Stomach (tissue), 19 donors: ENCODE measurements at places on chromosomes 4 and X.

DNA sequence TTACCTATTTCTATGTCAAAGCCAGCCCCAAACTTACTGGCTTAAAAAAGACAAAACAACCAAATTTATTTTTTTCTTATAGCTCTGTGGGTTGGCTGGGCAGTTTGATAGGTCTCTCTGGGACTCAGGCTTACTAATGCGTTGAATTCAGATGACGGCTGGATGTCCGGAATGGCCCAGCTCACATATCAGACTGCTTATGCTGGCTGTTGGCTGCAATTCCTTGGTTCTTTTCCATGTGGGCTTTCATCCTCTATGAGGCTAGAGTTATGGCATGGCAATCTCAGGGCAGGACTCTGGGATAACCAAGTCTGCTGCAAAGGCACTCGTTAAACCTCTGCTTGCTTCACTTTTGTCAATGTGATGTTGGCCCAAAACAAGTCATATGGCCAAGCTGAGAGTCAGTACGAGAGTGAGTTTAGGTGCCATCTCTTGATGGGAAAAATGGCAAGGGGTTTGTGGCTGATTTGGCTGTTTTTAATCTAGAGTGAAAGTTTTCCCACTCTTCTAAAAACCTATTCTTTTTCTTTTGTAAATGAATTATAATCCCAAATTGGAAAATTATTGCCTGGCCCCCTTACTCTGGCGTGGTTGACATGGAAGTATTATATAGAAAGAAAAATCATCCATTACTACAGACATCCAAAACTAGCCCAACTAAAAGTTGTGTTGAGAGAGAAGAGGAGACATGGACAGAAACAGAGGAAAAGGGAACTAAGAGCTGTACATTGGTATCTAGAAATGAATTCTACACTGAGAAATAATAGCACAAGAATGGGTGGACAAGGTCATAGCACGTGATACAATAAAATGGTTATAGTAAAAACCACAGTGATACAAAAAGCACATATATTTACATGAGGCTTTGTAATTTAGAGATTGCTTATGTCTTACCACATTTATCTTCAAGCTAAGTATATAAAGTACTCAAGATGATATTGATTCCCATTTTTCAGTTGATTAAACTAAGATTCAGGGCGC, 6.6 kb downstream of the PRIMPOL start:
- DNase-seq: no peak

DNA sequence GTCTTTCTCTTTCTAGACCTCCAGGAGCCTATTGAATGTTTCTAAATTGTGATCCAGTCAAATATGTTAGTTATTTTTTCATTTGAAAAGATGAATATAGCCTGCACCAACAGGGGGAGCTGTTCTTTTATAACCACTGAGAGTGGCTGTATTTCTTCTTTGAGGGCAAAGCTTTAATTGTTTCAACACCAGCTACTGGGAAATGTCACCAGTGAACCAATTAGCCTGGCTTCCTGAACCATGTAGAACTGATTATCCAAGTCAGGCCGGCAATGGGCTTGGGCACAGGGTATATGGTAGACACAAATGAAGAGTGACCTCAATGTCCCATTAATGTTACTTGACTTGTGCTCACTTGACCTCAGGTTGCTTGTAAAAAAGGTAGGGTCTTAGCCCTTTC, 4.8 kb upstream of the DAPP1 start:
- DNase-seq: peak; percentile 46

GRCh38 chr4:165873298-165874071, 448 bp downstream of the TLL1 start:
- DNase-seq: peak; percentile 76

GRCh38 chrX:71664889-71665491, 2.4 kb upstream of the LOC101059915 start:
- no peak for DNase-seq
